ENCODE measurements at places on chromosomes 4 and X. TPM values are rescaled to one million over a fixed set of nuclear protein-coding genes. Genes with fewer than 3 reads are reported as not detected.
A peak's percentile ranks its signal among the peaks of the same experiment; 100 is the strongest.

DNA sequence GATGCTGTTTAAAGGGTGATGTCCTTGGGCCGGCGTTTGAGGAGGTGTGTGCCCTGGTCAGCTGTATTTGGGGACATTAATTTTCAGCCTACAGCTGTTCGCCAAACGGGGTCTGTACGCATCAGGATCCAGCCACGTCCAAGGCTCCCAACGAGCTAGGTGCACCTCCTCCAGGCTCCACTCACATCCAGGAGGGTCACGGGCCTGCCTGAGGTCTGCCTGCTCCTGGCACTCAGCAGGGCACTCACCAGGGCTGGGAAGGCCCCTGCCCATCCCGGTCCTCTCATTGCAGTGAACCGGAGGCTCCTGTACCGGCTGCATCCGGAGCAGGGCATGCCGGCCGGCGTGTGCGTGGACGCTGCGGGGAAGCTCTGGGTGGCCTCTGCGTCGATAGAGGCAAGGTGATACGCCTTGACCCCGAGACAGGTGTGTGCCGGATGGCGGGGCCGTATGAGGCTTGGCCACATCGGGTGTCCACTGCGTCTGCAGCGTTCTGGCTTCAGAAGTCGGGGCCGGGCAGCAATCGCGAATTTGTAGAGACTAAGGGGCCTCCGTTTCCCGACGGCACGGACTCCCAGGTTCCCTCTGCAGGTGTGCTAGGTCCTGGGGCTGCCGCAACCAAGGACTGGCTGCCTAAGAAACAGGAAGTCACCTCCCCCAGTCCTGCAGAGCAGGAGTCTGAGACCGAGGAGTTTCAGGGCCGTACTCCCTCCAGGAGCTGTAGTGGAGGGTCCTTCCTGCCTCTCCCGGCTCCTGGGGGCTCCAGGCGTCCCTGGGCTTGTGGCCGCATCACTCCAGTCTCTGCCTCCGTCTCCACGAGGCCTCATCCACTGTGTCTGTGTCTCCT, 27.5 kb upstream of the PLCXD1 start:
- H3K4me1 ChIP-seq, result no peaks in the 10 kb centered on the region
- peak; percentile 69 for DNase-seq
- H3K36me3 ChIP-seq, result no peaks in the 10 kb centered on the region
- no peak overlapping the region for H3K4me3 ChIP-seq

DNA sequence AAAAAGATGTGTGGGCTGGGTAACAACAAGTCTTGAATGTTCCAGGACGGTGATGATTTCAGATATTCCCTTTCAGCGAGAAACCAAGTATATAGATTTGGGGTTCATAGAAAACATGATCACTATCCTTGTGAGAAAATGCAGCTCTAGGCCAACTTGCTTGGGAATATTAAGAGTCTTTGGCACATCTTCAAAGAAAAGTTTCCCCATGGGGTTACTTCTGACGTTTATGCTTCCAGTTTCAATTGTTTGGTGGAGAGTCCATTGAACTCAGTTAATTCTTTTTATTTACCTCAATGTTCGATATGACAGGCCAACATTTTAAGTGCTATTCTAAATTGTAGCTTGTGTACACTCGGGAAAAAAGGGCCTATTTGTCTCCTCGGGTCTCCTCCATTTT, 126.7 kb downstream of the NHS start:
- no peak overlapping the region for H3K27ac ChIP-seq
- no peak for DNase-seq
- no peaks in the 10 kb centered on the region for H3K36me3 ChIP-seq
- peaks cover 1% of the 10 kb centered on the region for H3K4me1 ChIP-seq
- no peak overlapping the region for H3K4me3 ChIP-seq
- no peaks in the 10 kb centered on the region for H3K27me3 ChIP-seq

- no peak overlapping the region for H3K4me3 ChIP-seq
- no peaks in the 10 kb centered on the region for H3K4me1 ChIP-seq
- DNase-seq, result no peak
These were observed 192.1 kb downstream of the RBMX2 start for GRCh38 chrX:130593911-130594310.

GRCh38 chr4:155795991-155796390, 37.2 kb downstream of the GUCY1B1 start:
- H3K27ac ChIP-seq, result no peak overlapping the region
- no peak overlapping the region for H3K4me3 ChIP-seq
- no peak for DNase-seq
- no peaks in the 10 kb centered on the region for H3K4me1 ChIP-seq
- no peaks in the 10 kb centered on the region for H3K36me3 ChIP-seq
- H3K27me3 ChIP-seq, result no peaks in the 10 kb centered on the region

DNA sequence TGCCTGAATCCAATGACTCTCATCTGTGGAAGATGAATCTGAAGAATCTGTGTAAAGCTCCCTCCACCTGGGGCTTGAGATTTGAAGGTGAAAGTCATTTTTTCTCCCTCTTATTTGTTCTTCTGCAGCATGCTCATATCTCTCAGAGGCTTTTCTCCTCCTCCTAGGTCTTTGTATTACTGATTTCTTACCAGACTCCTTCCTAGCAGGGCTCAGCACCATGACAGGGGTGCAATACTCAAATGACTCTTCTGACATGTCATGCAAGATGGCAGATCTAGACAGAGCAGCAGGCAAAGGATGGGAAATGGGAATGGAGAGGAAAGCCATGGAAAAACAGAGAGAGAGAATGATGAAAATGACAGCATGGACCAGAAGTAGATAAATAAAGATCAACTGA, 118.3 kb downstream of the TMA16 start:
- no peaks in the 10 kb centered on the region for H3K36me3 ChIP-seq
- DNase-seq, result no peak
- no peaks in the 10 kb centered on the region for H3K4me1 ChIP-seq
- peak overlapping the region; percentile 16 for H3K4me3 ChIP-seq

DNA sequence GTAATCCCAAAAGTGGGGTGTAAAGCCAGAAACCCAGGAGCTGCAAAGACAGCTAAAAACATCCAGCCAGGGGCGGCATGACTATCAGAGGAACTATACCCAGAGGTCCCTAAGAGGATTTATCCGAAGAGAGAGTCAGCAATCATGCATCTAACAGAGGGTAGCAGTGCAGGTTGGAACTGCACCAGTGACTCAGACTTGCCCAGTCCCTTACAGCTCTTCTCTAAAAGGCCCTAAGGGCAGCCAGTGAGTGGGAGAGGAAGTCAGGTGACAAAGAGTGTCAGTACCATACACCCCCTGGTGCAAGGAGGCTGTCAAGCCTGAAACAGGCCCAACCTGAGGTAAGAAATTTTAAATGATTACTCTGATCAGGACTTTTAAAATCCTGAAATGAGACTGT, 88.1 kb downstream of the CAMK2D start:
- H3K36me3 ChIP-seq, result no peaks in the 10 kb centered on the region

DNA sequence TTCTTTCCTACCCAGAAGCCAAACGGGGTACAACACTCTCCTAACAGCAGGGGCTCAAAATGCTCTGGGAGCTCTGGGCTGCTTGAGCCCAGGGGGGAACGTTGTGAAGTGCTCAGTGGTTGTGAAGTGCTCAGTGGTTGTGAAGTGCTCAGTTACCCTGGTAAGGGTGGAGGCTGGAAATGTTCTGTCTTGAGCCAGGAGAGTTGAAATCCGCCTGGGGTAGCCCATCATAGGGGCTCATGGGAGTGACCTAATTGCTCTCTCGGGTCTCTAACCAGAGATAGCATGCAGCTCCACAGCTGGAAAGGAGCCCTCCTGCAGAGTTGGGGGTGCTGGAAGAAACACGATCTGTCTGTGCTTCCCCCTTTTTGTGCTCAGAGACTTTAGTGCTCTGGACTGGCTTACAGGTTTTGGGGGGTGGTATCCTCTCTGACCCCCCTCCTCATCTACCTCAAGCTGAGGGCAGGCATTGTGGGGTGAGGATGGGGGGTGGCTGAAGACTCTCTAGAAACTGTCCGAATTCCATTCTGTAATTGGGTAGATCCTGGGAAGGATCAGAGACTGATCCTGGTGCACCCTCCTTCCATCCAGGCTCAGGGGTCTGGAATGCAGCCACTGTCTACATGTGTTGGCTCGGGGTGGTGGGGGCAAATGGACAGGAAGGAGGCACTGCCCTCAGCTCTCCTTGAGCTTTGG, 2.7 kb downstream of the EFNB1 start:
- peak overlapping the region; percentile 82 for H3K27ac ChIP-seq
- no peaks in the 10 kb centered on the region for H3K27me3 ChIP-seq
- H3K4me1 ChIP-seq, result peaks cover 38% of the 10 kb centered on the region
- DNase-seq, result peak; percentile 15
- peak overlapping the region; percentile 80 for H3K4me3 ChIP-seq

Gene PPEF2
- not detected for total RNA-seq
